ENCODE measurements at places on chromosomes 4 and X.

- no peak for DNase-seq
Measured at GRCh38 chr4:138216272-138216867, 25.8 kb downstream of the SLC7A11 start.

DNA sequence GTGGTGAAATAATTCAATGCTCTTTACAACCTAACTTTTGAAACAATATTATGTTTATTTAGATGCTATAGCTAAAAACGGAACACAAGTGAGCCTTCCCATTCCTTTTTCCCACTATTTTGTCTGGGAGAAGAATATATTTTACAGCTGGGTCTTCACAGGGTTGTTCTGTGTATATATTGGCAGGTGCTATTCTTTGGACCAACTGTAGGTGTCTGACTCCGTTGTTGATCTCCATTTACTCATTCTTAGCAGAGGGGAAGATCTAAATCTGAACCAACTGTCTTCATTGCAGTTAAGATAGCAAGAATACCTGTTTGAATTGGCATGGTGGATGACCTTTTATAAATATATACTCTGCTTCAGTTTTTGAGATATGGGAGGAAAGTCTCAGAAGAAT, 257.4 kb downstream of the CFAP299 start:
- DNase-seq, result no peak

GRCh38 chrX:46354481-46354880, 190.7 kb downstream of the ZNF674 start:
- DNase-seq, result no peak

DNA sequence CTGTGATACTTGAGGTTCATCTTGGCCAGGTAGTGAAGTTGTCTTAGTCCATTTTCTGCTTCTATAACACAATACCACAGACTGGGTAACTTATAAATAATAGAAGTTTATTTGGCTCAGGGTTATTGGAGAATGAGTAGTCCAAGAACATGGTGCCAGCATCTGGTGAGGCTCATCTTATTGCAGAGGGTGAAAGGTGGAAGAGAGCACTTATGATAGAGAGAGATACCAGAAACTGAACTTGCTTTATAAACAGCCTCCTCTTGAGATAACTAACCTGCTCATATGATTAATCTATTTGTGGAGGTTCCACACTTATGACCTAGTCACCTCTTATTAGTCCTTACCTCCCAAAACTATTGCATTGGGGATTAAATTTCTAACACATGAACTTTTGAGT, 1.6 kb downstream of the C4orf51 start:
- no peak for DNase-seq

DNA sequence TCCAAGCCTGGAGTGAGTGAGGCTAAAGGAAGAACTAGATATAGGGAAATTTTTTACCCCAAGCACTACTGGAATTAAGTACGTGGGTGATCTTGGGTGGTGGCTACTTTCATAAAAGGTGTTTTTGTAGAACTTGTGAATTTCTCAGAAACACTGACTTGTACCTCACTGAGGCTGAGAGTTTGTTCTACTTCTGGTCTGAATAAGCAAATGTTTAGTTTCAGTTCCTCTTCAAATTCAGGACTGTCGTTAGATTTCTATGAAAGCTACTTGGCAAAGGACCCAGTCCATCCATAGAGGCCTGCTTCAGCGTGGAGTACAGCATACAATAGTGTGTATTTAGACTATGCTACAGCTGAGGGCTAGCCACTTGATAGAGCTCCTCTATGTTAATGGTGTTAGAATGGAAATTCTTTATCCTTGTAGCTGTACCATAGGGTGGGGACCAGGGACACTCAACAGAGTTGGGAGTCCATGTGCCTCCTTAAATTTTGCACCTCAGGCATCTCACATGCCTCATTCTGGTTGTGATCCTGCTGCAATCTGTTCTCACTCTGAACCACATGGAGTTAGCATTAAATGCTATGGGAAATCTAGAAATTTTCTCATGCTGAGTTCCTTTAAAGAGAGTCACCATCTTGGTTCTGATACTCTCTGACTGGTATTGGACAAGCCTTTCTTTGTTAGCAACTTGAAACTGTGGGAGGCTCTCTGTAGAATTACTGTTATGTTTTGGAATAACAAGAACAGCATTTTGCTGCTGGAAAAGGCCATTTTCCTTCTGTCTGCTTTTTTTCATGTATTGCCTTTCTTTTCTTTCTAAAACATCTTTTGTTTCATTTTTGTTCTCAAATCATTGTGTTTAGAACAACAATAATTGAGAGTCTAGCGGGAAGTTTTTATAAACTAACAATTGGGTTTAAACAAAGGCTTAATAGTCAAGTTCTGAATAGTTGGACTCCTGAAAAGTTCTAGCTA, 86.8 kb downstream of the PDGFRA start:
- DNase-seq, result peak; percentile 80

DNA sequence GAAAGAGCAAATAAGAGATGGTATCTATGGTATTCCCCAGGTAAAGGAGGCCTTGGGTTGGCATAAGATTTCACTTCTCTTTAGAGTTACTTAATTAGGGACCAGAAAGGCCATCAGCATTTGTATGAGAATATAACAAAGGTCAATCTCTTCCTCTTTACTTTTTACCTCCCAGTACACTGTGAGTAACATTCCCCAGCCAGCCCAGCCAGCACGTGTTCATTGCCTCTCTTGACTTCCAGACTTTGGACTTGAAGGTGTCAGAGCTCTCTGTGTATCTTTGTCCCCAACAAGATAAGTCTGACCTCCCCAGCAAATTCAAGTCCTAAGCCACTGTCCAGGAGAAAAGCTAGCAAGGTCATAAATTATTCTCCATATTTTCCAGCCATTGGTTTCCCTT, 110.5 kb downstream of the AR start:
- no peak for DNase-seq

- DNase-seq, result no peak
Measured at GRCh38 chrX:110173192-110174175, 144.4 kb downstream of the AMMECR1 start.

GRCh38 chrX:67780694-67781109, 236.9 kb downstream of the AR start:
- DNase-seq, result no peak

Data from T-helper 2 cell (primary cell).